Eye (tissue), 1 donor: ENCODE measurements at places on chromosomes 7 and 10.
A peak's percentile ranks its signal among the peaks of the same experiment; 100 is the strongest.

DNA sequence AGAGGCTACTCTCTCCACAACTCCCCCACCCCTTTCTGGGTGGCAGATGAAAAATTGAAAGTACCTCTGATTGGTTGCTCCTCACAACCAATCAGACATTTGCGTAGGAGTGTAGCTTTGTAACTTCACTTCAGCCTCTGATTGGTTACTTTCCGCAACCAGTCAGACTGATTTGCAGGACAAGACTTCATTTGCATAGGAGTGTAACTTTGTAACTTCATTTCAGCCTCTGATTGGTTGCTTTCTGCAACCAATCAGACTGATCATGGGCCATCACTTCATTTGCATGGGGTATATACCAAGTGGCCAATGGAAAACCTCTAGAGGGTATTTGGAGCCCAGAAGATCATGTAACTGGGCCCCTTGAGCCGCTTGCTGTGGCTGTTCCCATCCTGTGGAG lies 25.6 kb downstream of the CDNF start:
- DNase-seq = no peak

- DNase-seq = no peak
These were observed 35.6 kb downstream of the PRPS1L1 start for GRCh38 chr7:17991866-17992648.

GRCh38 chr10:30374353-30374752 lies 25.3 kb upstream of the MTPAP start:
- DNase-seq = no peak

DNA sequence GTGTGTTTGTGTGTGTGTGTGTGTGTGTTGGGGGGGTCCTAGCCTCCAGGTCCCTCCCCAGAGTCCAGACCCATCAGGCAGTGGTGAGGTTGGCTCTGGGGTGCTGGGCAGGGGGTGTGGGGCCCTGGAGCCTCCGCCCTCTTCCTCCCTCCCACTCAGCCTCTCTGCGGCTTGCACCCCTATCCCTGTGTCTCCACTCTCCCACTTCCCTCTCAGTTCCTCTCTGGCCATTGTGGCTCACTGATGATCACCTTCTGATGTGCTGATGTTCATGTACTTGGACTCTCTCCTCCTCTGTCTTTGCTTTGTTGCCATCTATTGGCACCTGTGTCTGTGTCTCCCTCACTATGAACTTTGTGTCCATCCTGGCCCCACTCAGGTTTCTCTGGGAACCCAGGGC lies 298.7 kb downstream of the ZEB1 start:
- no peak for DNase-seq

GRCh38 chr10:14667781-14668180 lies 106.9 kb downstream of the FAM107B start:
- DNase-seq = no peak

DNA sequence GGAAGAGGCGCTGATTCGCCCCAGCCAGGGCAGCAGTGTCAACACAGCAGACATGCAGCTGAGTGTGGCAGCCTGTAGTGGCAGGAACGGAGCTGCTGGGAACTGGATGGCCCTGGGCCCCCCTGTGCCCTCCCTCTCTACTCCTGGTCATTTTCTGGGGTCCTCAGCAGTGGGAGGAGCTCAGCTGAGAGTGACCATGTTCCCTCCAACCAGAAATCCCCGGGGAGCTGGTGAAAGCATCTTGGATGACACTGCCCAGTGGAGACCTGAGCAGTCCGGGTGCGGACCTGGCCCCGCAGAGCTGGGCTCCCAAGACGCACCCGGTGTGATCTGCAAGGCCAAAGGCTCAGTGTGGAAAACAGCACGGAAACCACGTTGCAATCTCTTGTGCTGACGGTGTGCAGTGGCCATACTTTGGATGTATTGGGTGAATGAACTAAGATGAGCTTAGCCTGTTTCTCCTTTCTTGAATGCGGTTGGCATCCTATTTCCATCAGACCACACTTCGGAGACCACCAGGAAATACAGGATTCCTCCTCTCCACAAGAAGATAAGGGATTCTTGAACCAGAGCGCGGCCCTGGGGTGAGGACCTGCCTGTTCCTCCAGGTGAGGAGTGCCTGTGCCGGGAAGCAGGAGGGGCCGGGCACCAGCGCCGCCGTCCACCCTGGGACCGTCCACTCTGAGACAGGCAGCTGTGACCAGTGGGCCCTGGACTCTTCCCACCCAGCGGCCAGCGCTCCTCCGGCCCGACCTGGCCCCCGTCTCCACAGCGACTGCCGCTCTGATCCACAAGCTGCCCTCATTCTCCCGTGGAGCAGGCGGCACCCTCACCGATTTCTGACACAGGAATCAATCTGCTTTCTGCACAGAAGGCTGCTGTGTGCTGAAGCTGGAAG lies 93.5 kb upstream of the DIP2C start:
- DNase-seq = no peak

DNA sequence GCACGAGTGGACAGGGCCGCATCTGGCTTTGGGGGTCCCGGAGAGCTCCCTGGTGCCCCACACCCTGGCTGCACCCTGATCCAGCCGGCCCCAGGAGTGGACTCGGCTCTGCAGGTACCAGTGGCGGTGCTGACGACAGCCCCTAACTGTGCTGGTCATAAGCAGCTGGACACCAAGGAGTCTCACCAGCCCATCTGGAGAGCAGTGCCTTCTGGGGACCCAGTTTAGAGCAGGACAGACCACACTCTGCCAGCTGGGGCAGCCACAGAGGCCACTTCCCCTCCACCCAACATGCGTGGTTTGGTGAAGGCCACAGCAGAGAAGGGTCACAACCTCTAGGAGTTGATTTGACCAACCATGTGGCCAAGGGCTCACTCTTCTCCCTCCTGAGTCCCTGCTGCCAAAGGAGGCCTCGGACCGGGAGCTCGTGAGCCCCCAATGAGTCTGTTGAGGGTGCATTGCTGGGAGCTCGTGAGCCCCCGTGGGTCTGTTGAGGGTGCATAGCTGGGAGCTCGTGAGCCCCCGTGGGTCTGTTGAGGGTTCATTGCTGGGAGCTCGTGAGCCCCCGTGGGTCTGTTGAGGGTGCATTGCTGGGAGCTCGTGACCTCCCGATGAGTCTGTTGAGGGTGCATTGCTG lies 16.0 kb upstream of the INPP5A start:
- no peak for DNase-seq

- DNase-seq = no peak
These were observed 74.5 kb downstream of the CCDC6 start for GRCh38 chr10:59831658-59832503.

GRCh38 chr10:100858747-100859483 lies 53.8 kb upstream of the SLF2 start:
- DNase-seq = no peak

DNA sequence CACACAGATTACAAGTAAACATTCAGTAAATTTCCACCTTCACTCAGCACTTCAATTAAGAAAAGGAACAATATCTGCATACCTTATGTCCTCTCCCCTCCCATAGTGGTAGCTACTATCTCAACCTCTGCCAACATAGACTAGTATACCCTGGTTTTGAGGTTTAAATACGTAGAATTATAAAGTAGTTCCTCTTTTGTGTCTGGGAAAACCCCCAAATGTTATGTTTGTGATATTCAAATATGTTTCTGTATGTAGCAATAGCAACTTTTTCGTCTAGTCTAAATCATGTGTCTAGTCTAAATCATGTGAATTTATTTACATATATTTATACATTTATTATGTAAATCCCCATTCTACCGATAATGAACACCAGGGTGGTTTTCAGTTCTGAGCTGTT lies 13.2 kb upstream of the CAMK2B start:
- no peak for DNase-seq

DNA sequence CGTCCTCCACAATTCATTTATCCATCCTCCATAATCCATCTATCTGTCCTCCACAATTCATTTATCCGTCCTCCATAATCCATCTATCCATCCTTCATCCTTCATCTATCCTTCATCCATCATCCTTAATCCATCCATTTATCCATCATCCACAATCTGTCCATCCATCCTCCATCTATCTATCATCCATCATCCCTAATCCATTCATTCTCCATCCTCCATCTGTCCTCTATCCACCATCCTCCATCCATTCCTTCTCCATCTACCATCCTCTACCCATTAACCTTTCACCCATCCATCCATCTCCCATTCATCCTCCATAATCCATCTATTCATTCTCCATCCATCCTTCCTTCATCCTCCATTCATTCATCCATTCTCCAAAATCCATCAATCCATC lies 36.0 kb upstream of the DPYSL4 start:
- DNase-seq = no peak

GRCh38 chr7:105934572-105935185 lies 28.4 kb upstream of the CDHR3 start:
- DNase-seq = peak; percentile 54

- DNase-seq = no peak
These were observed 227.1 kb downstream of the KCNMA1 start for GRCh38 chr10:77410523-77410922.

- no peak for DNase-seq
These were observed 73.5 kb downstream of the GRB10 start for GRCh38 chr7:50709151-50709550.

DNA sequence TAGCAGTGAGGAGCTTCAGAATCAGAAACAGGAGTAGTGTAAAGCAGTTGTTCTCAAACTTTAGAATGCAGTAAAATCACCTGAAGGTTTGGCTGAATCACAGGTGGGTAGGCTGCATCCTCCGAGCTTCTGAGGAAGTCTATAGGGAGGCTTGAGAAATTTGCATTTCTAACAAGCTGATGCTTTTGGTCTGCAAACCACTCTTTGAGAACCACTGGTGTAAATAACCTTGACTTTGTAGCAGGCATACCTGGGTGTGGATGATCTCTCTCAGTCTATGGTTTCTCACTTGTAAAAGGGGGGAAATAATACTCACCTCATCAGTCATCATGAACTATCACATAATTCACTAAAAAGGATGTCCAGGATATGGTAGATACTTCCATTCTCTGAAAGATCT lies 118.1 kb downstream of the SRI start:
- DNase-seq = no peak
